ENCODE measurements at places on chromosomes 6 and 20. TPM values are rescaled to one million over a fixed set of nuclear protein-coding genes. Genes with fewer than 3 reads are reported as not detected.

GRCh38 chr20:2399390-2399789, 18.7 kb downstream of the TGM6 start:
- DNase-seq = no peak

DNA sequence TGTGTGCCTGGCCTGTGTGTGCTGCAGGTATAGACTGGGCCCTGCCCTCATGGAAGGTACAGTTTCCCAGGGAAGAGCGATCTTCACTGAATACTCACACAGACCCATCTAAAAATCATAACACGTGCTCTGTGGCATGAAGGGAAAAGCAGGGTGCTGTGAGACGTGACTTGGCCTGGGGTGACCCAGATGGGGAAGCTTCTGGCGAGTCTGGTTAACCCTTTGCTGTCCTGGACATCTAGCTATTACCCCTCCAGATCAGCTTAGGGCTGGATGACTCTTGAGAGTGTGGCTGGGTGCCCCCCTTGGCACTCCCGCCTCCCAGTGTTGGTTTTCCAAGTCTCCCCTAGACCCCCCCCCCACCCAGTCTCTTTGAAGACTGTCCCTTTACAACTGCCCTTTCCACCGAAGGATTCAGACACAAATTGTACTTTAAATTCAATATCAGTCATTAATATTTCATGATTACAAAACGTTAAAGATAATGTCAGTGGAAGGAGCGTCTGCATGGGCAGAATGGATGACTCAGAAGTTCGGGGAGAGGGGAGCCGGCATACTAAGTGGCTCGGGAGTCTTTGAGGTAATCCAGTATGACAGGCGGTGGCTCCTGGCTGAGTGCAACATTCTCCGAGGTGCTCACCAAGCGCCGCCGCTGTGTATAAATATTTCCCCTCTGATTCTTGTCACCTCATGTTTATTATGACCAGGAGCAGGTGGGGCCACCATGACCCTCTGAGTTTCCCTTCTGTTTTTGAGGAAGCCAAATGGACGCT, 77.3 kb downstream of the CD40 start:
- no peak for DNase-seq

- DNase-seq = no peak
Measured at GRCh38 chr6:140849456-140849855, 1283.3 kb upstream of the GJE1 start.

The SLC17A9 gene
- not detected for total RNA-seq

The DLL1 gene
- total RNA-seq = not detected

The CALHM5 gene
- total RNA-seq = 7.2 TPM

Data from SJSA1 (cell line).